Pulmonary artery endothelial cell (primary cell): ENCODE measurements at places on chromosomes 2 and 18.

DNA sequence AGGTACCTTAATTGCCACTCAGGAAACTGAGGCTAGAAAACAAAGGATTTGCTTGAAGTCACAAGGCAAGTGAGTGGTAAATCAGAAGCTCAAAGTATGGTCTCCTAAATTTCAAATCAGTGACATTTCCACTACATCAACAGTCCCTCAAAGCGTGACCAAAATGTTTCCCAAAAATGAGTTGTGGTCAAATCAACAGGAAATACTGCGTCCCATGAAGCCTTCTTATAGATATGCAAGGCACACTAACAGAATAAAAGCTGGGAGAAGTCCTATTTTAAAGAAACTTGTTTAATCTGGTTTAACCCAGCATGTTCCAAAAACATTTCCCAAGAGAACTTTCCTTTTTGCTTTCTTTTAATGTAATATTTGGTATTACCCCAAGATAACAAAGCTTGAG lies 249.4 kb downstream of the EXOC6B start:
- DNase-seq = no peak

- no peak for DNase-seq
Measured at GRCh38 chr2:181752301-181752700, 72.0 kb upstream of the NEUROD1 start.

GRCh38 chr18:7373441-7373840 lies 142.6 kb downstream of the LRRC30 start:
- no peak for DNase-seq

- DNase-seq = no peak
Measured at GRCh38 chr2:241561832-241562231, 3.3 kb downstream of the BOK start.

DNA sequence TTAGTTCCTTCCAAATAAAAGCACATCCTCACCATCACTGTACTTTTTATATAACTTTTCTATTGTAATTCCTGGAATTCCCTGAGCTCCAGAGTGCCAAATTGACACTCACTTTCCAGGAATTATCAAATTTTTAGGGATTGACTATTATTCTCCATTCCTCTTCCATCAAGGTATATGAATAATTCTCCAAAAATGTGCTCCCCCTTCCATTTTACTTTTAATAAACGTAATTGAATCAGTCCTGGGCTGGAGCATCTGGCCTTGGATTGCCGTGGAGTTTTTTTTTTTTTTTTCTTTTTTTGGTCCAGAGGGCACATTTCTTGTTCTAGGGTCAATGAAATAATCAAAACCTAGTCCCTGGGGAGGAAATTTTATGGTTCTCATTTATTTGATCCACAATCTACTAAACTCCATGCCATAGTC lies 304.3 kb downstream of the CDCA7 start:
- no peak for DNase-seq

DNA sequence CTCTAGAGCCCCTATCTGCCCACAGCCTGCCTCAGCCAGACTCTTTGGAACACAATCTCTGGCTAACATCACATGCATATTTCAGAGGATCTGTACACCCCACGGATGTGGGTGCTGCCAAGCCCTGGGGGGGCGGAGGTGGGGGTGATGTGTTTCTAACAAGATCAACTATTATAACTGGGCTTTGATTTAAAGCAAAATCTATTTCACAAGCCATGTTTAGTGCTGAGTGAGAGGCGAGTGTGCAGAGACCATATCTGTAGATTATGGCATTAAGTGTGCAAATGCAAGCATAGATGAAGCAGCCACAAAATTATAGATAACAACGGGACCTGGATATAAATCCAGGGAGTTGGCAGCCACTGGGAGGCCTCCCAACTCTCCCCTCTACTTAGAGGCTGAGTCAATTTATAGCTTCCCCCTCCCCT lies 135.8 kb upstream of the SMAD2 start:
- no peak for DNase-seq

DNA sequence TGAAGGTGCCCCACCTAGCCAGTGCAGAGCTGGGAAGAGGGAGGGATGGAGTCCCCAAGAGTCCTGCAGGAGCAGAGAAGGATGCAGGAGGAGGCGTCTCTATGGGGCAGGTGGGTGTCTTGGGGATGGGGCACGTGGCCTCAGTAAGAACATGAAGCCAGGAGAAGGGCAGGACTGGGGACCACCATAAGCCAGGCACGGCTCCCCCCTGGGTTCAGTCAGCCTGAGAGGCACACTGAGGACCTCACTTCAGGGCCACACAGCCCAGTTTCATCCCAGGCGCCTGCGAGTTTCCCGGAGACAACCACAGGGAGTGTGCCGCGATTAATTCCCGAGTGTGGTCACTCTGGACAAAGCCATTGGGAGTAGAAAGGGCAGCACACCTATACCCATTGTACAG lies 120.3 kb downstream of the GYPC start:
- DNase-seq = no peak

GRCh38 chr2:133900909-133901308 lies 332.6 kb upstream of the NCKAP5 start:
- DNase-seq = no peak

DNA sequence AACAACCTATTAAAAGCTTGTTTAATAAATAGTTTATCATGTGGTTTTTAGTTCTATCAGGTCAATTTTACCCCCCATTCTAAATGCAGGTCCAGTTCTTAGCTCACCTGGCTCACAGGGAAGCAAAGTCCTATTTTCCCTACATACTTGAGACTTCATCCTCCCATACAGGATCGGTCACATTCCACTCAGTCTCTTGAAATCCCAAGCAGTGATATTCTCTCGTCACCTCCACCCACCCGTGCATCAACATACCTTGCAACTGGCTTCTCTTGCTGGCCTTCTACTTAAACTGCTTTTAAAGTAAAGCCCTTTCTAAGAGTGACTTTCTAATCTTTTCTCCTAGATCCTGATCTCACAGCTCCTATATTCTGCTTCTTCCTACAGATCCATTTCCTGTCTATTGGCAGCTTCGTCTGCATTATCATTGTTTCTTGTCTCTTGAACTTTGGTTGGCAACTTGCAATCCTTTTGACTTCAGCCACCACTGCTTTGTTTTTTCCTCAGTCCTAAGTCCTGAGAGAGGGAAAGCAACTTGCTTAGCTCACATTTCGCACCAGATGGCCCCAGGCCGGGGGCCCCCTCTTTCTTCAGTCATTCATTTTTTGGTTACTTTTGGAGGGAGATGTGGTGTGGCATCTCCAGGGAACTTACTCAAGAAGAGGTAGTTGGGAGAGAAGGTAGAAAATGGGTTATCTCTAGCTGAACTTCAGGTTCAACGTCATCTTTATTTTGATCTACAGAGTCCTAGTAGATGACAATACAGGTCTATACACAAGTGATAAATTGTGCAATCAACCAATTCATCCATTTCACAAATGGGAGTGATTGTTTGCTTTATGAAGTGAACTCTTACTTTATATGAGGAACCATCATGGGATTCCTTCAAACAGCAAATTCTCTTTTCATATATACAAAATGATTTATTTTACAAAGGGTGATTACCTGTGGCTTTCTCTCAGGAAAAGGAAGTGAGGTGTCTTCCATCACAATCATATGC lies 23.9 kb upstream of the NCOA1 start:
- DNase-seq = no peak

- DNase-seq = no peak
Measured at GRCh38 chr18:77559274-77559910, 309.7 kb downstream of the GALR1 start.

DNA sequence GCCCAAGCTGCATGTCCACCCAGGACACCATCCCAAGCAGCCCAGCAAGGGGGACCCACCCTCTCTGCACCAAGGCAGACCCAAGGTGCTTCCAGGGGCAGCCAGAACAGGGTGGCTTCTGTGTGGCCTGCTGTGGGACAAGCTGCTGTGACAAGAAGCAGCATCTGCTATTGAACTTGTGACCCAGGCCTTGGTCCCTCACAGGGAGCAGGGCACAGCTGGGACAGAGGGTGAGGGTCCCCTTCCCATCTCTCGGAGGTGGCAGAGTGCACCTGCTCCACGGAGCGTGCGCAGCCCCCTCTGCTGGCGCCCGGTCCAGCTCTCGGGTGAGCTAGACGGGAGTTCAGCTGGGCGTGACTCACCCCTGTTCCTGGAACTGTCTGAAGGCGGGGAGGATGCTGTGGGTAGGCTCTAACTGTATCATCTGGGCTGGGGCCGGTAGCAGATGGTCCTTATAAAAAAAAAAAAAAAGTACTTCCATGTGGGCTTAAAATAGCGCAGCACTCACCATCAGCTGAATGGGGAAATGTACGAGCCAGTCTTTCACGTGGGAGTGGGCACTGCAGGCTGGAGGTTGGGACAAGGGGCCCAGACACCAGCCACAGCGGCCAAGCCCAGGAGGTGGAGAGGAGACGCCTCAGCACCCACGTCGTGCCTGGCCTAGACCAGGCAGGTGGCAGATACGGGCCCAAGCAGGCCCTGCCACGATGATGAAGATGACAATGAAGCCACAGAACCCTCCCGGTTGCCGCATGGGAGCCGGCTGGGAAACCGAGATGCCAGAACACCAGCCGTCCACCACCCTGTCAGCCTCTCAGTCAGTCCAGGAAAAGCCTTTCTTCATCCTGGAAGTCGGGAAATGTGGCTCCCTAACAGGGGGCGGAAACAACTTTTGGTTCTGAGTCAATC lies 136.8 kb upstream of the ID2 start:
- no peak for DNase-seq

DNA sequence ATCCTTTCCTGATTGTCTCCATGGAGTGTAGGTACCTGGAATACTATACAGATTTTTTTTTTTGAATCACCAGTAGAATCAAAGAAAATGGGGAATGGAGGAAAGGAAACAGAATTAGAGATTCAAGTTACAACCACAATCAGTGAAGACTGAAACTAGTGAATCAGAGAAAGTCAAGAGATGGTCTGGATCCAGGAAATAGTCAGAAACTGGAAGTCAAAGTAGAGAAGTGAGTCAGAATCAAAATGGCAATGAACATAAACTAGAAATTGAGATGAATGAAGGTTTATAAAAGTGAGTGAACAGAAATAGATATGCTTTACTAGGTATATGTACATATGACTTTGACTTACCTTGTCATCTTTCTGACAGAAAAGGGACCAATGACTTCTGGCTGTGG lies 579.0 kb downstream of the PLCL1 start:
- DNase-seq = no peak

DNA sequence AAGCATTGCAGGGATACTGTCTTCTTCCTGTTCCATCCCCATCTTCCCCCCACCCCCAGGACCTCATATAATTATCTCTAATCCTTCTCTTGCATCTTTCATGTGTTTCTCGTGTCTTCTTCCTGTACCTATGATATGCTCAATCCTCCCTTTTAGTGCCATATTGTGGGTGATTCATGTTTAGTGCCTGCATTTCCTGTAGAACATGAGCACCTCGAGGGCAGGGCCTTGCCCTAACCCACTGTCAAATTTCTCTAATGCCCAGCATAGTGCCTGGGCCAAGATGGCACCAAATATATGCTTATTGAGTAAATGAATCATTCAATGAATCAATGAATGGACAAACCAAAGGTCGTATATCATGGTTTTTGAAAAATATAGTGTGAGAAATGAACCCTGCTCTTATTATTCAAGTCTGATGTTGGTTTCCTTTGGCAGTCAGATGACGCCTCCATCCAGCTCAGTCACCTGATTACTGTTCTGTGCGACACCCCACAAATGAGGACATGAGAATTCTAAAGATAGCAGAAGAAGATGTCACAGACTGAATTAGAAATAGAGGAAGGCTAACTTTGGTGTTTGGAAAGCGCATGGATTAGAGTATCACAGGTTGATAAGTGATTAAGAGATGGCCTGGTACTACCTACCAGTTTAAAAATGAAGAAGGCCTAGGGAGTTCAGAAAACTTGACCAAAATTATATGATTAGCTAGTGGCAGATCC lies 278.4 kb downstream of the PRKCE start:
- no peak for DNase-seq

DNA sequence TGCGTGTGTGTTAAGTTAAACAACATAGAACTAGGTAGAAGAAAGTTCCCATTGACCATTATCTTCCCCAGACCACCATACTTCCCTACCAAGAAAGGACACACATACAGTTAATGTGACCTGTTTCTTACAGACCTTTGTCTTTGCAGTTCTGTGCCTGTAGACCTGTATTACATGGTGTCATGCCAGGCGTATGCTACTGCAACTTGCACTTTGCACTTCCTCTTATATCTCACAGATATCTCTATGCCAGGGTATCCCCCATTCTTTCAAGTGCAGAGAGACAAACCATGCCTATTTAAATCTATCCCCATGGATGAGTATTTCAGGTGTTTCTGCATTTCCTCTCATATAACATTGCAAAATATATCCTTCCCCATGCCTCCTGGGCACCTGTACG lies 136.8 kb upstream of the PKDCC start:
- no peak for DNase-seq

- DNase-seq = no peak
Measured at GRCh38 chr2:32849456-32850194, 97.1 kb upstream of the LTBP1 start.

GRCh38 chr2:229669841-229670240 lies 44.5 kb downstream of the DNER start:
- no peak for DNase-seq

DNA sequence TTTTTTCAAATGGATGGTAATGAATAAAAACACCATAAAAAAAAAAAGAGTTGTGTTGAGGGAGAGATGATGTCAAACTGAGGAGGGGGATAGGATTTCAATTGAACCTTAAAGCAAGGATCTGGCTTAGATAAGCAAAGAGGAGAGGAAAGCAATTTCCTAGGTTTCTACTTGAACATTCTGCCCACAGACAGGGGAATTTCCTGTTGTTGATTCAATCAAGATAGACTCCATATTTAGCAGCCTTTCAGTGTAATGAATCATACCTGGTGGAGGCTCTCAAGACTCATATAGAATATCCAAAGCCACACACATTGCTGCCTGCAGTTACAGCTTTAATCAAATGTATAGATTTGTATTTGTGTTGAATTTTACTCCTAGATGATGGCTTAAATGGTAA lies 294.4 kb upstream of the PIK3C3 start:
- DNase-seq = no peak

- no peak for DNase-seq
Measured at GRCh38 chr2:3778851-3779495, 75.6 kb downstream of the DCDC2C start.

- DNase-seq = no peak
Measured at GRCh38 chr2:45675263-45675812, 23.9 kb downstream of the PRKCE start.

DNA sequence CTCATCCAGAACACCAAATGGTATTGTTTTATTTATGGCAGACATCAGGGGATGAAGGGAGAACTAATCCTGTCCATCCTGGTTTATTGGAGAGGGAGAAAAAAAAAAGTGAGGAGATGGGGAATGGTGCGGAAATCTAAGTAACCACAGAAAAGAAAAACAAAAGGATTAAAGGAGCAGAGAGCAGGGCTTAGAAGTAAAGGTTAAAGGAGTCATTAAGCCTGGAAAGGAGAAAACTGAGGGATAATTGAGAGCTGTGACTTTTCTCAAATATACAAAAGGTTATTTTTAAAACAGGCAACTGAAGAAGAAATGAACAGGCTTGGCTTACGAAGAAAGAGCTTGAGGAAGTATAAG lies 127.2 kb upstream of the PPP1CB start:
- no peak for DNase-seq

DNA sequence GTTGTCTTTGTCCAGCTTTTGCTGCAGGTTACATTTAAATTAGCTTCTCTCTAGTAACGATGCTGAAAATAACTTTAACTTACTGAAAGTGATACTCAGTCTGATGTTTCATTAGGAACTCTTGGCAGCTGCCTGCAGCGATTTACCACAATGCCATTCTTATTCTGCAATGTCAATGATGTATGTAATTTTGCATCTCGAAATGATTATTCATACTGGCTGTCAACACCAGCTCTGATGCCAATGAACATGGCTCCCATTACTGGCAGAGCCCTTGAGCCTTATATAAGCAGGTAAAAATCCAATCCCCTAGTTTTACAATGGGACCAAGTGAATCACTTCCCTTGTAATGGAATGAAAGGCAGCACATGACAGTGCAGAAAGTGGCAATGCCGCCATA lies 16.3 kb upstream of the MFF start:
- DNase-seq = no peak
